Stimulated activated CD8-positive, alpha-beta memory T cell treated with anti-CD3 and anti-CD28 coated beads, Interleukin-4, amount 100 ng/mL, for 24 hours (primary cell): ENCODE measurements at places on chromosomes 11 and 22.

DNA sequence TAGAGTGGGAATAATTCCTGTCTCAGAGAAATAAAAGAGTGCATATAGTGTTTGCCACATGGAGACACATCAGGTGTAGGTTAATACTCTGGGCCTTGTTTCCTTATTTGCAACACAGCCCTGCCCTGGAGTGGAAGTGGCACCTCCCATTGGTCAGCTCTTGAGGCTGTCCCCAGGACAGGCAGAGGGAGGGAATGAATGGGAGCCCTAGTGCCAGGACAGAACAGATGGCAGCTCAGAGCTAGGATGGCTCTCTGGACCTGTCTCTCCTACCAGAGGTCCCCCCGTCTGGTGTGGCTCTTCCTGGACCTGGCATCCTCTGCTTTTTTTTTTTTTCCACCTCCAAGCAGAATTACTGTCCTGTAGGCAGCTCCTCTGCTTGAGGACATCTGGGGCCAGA, 35.6 kb downstream of the LIMK2 start:
- DNase-seq = no peak

GRCh38 chr11:59899532-59899931, 20.9 kb downstream of the OOSP3 start:
- no peak for DNase-seq

DNA sequence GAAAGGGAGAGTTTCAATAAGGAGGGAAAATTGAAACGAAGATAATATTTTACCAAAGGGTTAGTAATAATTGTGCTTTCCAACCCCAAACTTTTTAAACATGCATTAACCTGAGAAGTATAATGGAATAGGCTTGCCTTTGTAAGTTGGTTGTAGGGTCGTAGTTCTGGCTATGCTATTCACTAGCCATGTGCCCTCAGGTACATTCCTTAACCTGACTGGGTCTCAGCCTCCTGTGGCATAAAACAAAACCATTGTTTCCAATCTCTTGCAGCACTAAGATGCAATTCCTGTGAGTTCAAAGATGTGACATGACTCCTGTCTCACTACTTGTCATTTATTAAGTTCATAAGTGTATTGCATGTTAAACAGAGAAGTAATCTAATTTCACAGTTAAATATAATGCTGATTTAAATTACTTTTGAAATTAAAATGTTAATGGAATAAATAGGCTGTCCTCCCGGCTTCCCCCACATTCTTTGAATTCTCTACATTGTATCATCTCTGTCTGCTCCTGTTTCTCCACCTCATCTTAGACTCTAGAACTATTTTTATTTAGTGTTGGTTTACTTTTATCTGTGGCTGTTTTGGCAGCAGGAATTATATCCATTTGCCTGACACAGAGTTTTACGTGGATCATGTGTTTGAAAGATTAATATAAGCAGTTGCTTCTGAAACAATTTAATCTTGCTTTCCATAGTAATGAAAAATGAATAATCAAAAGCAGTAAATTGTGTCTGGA, 216.3 kb downstream of the FAT3 start:
- DNase-seq = no peak

DNA sequence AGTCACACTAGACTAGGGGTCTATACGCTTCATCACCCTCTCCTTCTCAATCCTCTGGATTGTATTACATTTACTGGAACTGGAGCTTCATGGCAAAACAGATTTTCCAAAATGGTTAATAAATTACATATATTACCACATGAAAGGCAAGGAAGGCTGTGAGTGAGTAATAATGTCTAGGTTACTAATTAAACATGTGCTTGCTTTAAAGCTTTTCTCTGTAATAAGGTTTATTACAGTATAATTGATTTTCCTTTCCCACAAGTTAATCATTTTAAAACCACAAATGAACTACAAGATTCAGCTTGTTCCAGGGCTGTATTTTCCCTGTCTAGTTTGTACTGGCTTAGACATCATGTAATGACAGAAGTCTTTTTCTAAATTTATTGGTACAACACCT, 25.6 kb downstream of the MMP13 start:
- DNase-seq = no peak

DNA sequence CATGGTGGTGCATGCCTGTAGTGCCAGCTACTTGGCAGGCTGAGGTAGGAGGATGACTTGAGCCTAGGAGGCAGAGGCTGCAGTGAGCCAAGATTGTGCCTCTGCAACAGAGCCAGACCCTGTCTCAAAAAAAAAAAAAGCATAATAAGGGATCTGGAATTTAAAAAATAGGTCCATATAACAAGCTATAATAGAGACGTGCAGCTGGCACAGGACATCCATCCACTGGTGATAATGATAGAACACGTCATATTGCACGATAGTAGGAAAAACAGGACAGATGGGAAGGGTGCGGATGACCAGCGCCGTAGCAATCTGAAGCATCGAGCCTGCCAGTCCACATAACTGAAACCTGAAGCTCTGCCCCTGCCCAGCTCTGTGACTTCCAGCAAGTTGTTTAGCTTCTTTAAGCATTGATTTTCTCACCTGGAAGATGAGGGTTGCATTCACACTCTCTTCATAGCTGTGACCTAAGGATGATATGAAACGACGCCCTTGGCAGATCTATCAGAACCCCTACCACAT, 60.3 kb upstream of the PRODH start:
- no peak for DNase-seq

DNA sequence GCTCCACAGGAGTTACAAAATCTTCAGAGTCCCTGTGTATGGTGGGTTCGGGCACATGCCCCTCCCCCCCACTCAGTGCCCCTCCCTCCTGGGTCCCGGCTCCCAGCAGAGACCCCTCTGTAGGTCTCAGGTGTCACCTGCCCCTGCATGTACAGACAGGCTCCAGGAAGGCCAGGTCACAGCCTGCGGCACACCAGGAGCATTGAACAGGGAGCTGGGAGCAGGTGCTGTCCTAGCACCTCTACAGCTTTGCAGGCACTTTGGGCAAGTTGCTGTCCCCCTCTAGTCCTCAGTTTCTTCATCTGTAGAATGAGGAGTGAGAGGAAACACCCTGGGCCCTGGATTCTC, 80.1 kb upstream of the RTL6 start:
- no peak for DNase-seq

DNA sequence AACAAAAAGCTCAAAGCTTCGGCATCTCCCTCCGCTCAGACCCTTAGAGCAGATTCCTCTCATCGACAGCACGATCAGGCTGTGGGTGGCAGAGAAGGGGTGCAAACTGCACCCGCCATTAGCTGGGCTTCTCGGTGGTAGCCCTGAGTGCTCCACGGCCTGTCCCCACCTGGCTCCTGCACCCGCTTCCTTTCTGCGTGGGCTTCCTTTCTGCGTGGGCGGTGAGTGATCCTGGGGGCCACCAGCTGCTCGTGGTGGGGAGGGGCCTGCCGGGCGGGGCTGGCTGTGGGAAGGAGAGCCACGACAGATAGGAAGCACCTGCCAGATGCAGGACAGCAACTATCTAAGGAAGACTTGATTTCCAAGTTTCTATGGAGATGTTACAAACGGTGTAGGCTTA, 55.0 kb downstream of the BRD1 start:
- no peak for DNase-seq

DNA sequence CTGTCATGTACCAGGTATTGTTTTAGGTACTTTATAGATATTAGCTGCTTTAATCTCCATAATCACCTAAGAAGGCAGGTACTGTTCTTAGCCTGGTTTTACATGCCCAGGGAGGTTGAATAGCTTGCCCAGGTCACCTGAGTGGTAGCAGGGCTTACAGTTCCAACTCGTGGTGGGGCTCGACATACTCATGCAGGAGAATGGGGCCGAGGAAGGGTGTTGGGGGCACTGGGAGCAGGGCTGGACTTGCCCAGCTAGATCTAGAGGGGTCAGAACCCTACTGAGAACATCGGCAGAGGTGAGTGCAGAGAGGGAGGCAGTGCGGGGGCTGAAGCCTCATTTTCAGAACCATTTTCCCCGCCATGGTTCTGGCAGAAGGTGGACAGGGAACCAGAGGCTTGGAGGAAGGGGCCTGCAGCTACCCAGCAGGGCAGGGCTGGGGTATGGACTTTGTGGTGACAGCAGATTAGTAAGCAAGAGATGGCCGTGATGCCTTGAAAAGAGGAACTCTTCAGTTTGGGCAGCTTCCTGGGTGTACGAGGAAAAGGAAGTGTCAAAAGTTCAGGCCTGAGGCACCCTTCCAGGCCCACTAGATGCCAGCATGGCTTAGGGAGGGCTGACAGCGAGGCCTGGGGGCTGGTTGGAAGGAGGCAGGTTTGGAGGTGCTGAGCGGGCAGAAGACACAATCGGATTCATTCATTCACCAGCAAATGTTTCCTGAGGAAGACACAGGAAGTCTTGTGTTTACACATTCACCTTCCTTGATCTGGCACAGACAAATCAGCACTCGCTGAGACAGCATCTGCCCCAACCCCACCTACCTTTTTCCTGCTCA, 54.7 kb upstream of the LYVE1 start:
- DNase-seq = no peak

DNA sequence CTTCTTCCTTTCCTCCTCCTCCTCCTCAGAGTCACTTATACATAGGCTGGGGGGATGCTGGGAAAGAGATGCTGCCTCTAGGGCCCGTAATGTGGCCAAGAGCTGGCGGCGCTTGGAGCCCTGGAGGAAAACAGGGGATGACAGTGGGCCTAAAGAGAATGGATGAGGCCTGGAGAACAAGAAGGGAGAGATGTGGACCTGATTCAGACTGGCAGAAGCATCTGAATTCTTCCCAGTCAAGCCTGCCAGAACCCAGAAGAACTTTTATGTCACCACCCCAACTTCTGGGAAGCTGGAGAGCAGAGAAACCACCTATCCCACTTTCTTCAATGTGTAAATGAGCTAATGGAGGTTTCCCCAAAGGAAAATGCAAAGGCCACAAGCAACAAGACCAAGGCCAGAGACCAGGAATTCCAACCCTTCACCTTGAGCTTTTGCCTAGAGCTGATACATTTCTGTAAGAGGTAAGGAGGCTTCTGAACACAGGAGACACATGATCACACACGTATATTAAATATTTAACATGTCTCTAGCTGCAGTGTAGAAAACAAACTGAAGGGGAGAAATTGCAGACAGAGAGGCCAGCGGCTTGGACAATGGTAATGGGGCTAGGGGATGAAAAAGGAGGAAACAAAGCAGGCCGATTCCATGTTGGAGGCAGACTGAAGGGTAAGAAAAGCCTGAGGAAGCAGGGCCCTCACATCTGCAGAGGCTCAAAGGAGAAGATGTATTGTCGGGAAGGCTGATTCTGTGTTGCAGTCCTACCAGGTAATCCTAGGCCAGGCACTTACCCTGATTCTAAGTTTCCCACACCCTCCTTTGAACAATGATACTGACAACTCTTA, 1.1 kb downstream of the RRP8 start:
- DNase-seq = no peak

DNA sequence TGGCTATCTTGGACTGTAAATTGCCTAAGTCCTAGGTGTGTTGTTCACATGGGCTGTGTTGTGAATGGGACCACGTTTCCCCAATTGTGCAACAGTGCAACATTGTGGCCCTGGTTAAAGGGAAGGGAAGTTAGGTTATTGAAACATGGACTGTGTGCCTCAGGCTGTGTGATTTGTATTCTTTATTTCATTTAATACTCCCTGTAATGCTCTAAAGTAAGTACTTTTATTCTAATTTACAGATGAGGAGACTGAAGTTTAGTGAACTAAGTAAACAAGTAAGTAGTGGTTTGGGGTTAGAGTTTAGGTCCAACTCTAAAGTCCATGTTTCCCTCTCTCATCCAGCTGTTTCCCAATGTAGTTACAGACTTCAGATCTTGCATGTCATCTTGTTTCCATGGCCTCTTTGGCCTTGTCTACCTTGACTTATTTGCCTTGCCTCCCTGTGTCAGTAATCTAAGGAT, 77.7 kb downstream of the STIM1 start:
- no peak for DNase-seq

DNA sequence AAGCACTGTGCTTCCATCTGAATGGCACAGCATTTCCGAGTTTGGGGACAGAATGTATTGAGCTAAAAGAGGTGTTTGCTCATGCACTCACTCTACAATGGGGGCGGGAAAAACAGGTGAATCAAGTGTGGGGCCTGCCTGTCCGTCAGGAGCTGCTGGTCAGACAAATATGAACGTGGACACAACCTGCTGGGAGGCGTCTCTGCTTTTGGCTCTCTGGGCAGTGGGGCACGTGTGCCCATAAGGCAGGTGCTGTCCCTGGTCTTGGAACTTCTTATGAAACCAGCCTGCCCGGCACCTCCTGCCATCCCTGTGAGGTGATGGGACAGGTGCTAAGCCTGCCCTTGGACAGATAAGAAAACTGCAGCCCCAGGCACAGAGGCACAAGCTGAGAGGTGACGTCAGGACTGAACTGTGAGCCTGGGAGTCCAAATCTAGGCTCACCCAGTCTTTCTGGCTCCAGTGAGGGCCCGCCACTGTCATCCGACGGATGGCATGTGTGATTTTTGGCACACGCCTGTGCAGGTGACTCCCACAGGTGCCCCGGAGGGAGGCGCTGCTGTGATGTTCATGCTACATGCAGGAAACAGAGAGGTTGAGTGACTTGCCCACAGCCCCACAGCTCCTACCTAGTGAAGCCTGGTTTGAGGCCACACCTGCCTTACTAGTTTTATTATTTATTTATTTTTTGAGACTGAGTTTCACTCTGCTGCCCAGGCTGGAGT, 51.6 kb downstream of the SMIM38 start:
- DNase-seq = no peak

DNA sequence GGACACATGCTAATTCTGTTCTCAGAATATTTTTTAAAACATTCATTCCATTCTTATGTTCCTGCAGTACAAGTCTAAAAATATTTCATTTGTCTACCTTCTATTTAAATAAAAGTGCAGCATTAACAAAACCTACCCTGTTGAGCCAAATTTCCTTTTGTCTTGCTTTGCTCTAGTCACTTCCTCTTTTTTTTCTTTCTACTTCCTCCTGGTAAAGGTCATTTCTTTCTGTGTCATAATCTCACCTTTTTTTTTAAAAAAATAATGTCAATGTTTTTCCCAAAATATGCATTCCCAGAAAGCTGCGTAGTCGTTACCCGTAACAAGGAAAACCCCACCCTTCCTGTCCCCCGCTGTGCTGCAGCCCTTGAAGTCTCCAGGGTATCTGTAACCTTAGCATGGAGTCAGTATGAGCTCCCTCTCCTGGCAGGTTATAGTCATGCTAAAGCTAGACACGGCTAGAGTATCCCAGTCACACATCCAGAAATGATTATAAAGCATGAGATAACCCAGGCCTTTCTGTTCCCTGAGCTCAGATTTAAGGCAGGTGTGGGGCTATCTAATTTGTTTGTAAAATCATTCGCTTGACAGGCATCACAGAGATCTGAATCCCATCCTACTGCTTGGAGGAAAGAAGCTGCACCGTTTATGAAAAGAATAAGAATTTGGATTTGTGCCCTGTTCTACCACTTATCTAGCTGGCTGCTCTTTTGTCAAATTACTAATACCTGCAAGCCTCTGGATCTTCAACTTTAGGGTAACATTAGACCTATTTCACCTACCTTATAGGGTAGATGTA, 51.1 kb upstream of the EED start:
- peak; percentile 30 for DNase-seq

- peak; percentile 47 for DNase-seq
Observed at GRCh38 chr11:765025-765801, 12.1 kb downstream of the GATD1 start.

- DNase-seq = no peak
Observed at GRCh38 chr11:11217929-11218628, 135.0 kb downstream of the CSNK2A3 start.
